ENCODE measurements at places on chromosomes 2 and 18.
A peak's percentile ranks its signal among the peaks of the same experiment; 100 is the strongest.

DNA sequence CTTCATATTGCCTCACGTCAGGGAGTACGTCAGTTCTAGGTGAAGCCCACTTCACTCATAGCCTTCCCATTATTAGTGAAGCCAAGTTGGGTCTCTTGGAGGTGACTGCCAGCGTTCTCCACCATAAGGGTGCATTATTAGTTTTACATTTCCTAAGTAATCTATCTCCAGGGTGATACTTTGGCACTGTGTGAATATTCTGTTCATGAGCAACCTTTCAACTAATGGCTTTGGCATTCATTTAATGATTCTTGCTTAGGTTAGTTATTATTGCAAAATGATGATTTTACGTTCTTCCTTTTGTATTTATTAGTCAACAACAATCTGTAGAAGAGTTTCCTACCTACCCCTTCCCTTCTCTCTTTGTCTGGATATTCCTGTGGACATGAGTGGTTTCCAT, 97.5 kb downstream of the MAP4K4 start:
- DNase-seq = no peak

GRCh38 chr2:3182848-3183247, 194.8 kb downstream of the EIPR1 start:
- no peak for DNase-seq

DNA sequence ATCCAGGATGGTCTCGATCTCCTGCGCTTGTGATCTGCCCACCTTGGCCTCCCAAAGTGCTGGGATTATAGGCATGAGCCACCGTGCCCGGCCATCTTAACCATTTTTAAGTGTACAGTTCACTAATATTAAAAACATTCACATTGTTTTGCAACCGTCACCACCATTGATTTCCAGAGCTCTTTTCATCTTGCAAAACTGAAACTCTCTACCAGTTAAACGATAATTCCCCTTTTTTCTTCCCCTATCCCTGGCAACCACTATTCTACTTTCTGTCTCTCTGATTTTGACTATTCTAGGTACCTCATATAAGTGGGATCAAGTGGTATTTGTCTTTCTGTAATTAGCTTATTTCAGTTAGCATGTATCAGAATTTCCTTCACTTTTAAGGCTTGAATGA, 16.8 kb upstream of the NEUROD1 start:
- no peak for DNase-seq

DNA sequence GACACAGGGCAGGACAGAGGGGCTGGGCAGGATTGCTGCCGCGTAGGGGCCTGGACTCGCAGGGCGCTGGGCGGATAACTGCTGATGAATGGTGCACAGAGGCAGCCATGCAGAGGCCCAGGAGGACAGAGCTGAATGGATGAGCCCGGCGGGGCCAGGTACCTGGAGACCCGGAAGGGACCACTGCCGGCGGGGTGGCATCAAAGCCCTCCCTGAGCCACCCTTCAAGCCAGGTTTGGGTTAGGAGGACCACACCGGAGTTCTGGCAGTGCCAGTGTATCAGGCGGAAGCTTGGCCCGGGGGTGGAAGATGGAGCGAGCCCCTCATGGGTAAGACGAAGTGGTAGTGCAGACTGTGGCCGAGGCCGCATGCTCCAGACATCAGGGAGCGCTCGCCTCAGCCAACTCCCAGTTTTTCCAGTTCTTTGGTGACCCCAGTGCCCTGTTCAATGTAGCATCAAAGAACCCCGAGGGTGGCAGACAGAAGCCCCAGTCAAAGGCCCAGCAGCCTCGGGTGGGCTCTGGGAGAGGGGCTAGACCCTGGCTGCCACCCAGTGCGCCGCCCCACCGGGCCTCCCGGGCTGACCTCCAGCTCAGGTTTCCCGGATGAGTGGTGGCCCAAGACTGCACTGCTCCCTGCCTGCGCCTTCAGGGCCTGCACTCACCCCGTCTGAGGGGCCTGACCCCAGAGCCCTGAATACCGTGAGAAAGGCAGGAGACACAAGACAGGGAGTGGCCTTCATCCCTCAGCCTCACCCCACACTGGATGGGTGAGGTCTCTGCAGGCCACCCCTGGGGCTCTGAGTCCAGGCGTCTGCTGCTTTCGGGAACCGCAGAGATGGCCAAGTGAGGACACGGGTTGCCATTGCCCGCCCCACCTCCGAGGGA, 50.9 kb downstream of the ACAA2 start:
- peak; percentile 74 for DNase-seq

- no peak for DNase-seq
Observed at GRCh38 chr2:12424809-12425208, 291.9 kb upstream of the TRIB2 start.

DNA sequence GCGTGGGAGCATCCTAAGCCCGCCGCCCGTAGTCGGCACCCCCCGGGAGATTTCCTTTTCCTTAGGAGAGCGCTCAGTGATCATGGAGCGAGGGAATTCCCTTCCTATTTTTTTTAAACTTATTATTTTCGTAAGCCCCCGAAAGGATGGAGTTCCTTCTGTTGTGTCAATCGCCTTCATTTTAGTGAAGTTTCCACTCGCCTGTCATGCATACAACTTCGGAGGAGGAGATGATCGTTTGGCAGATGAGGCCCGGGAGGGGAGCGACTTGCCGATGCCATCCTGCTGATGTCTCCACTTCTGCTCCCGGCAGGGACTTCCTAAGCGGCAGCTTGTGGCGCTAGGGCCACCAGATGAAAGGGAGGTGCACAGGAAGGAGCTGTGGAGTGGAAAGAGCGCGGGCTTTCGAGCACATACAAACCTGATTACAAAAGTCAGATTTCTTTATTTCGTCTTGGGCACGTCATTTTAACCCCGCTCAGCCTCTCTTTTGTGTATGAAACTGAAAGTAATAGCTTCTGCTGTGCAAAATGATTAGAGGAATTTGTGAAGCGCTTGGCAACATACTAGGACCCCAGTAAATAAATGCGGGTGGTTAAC, at the start of gene ADGRF3:
Gene ADGRF3 (minus strand): TSS at position 336 of the 600 bp plus-strand sequence. CDS start 555 bp downstream, outside the sequence.
- peak; percentile 79 for DNase-seq

- no peak for DNase-seq
Observed at GRCh38 chr2:220129391-220129790, 502.0 kb downstream of the SLC4A3 start.

- DNase-seq = no peak
Observed at GRCh38 chr18:44686156-44686555, 5.5 kb downstream of the SETBP1 start.

Data from endodermal cell (in vitro differentiated cells).